Stomach (tissue), 19 donors: ENCODE measurements at places on chromosomes 5 and 9. TPM values are rescaled to one million over a fixed set of nuclear protein-coding genes. Genes with fewer than 3 reads are reported as not detected.
A peak's percentile ranks its signal among the peaks of the same experiment; 100 is the strongest.

DNA sequence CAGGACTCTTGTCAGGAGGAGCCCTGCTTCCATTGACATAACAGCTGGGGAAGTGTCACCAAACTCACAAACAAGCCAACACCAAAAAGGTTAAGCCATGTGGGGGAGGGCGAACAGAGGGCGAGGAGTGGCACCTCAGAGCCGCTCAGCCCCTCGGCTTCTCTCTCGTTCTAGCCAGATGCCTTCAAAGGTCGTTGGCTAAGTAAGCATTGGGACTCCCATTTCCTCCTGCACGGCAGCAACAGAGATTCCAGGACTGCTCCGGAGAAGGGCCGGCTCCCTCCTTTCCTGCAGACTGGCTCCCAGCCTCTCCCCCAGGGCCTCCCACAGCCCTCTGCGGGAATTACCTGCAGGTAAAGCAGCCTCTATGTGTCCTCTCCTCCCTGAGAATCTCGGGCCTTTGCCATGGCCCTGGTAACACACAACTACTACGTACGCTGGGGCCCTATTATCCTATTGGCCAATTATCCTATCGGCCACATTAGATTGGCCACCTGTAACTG, 52.1 kb upstream of the RNU6ATAC start:
- H3K36me3 ChIP-seq, result no peaks in the 10 kb centered on the region
- peak; percentile 66 for DNase-seq
- no peaks in the 10 kb centered on the region for H3K27me3 ChIP-seq

DNA sequence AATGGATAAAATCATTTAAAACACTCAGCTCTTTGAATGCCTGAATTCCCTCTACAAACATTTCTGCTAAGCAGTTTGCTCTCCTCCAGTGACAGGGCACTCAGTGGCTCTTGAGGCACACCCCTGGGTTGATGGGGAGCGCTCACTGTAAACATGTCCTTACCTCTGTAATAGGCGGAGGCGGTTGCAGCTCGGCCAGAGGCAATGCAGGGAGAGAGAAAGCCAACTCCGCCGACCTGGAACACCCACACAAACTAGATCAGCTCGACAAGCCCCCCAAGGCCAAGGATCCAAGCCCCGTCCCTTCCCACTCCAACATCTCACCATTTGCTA, 329 bp downstream of the CDC23 start:
- H3K27me3 ChIP-seq, result no peaks in the 10 kb centered on the region
- H3K27ac ChIP-seq, result peak overlapping the region; percentile 90
- H3K4me3 ChIP-seq, result peak overlapping the region; percentile 98
- peaks cover 37% of the 10 kb centered on the region for H3K4me1 ChIP-seq

- H3K27me3 ChIP-seq, result no peaks in the 10 kb centered on the region
- no peaks in the 10 kb centered on the region for H3K36me3 ChIP-seq
- no peaks in the 10 kb centered on the region for H3K4me1 ChIP-seq
- no peak overlapping the region for H3K27ac ChIP-seq
- no peak for DNase-seq
These were observed 53.0 kb upstream of the PDZD2 start for GRCh38 chr5:31585895-31586270.

GRCh38 chr9:133256686-133257091, 18.3 kb downstream of the ABO start:
- no peak overlapping the region for H3K27ac ChIP-seq
- peaks cover 13% of the 10 kb centered on the region for H3K4me1 ChIP-seq
- H3K4me3 ChIP-seq, result no peak overlapping the region

DNA sequence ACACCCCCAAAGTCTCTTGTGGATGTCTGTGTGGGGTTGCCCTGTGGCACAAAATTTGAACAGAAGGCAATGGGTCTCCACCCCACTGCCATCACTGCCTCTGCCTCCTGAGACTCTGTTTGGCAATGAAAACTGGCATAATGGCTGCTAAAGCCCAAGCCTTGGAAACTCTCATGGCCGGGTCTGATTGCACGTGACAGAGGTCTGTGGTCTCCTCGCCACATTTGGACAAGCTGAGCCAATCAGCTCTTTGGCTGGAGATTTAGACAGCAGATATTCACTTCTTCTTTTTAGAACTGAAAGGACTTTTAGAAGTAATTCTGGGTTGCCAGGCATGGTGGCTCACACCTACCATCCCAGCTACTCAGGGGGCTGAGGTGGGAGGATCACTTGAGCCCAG, 5.5 kb downstream of the GGTA1 start:
- peaks cover 4% of the 10 kb centered on the region for H3K27me3 ChIP-seq
- H3K4me1 ChIP-seq, result peaks cover 12% of the 10 kb centered on the region
- no peak overlapping the region for H3K27ac ChIP-seq

- H3K27ac ChIP-seq, result peak overlapping the region; percentile 46
- peak; percentile 87 for DNase-seq
- H3K4me1 ChIP-seq, result peaks cover 50% of the 10 kb centered on the region
- H3K27me3 ChIP-seq, result no peaks in the 10 kb centered on the region
- no peak overlapping the region for H3K4me3 ChIP-seq
- H3K36me3 ChIP-seq, result peaks cover 81% of the 10 kb centered on the region
These were observed 6.1 kb upstream of the DPM2 start for GRCh38 chr9:127943731-127944144.

DNA sequence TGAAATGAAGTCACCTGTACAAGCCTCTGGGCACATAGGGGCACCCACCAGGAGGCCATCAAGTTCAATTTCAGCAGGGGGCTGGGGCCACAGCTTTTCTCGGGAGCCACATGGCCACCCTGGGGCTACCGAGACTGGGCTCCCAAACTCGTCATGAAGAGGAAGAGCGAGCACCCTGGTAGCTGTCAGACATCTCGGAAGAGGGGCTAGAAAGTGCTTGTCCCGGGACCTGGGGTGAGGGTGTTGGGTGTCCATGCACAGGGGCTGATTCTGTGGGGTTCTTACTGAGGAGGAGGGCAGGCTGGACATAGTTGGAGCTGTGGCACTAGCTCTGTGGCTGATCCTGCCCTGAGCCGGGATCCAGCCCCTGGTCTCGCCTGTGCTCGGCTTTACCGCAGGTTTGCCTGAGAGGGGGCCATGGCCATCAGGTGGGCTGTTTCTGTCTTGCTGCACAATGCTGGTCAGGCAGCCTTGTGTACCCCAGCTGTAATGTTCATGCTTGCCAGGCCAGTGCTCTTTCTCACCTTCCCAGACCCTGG, 70.3 kb downstream of the PHF2 start:
- H3K4me1 ChIP-seq, result no peaks in the 10 kb centered on the region
- H3K27ac ChIP-seq, result no peak overlapping the region
- DNase-seq, result peak; percentile 18
- H3K27me3 ChIP-seq, result no peaks in the 10 kb centered on the region

DNA sequence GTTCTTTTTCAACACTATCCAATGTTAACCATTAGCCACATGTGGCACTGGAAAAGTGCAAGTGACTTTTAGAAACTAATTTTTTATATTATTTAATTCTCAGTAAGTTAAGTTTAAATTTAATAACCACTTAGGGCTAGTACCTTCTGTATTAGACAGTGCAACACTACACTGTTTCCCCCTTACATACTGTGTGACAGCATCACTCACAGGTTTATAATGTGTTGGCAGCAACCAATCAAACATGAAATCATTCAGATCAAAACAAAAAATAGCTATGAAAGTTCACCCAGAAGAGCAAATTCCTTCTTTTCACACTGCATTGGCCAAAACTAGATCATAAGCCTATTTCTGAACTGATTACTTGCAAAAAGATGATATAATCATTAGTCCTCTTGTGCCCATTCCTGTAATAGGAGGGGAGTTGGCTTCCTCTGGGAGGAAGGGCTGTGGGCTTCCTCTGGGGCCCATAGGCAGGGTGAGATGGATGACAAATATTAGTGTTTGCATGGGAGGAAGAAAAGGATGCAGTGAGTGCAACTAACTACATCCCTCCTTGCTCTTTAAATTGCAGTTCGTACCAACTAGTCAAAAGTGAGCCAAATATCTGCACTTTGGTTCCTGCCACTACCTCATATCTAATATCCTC, 708.1 kb upstream of the RGMB start:
- no peaks in the 10 kb centered on the region for H3K4me1 ChIP-seq
- H3K27me3 ChIP-seq, result no peaks in the 10 kb centered on the region
- no peak overlapping the region for H3K27ac ChIP-seq
- no peak for DNase-seq

- H3K27me3 ChIP-seq, result no peaks in the 10 kb centered on the region
- no peak for DNase-seq
- H3K27ac ChIP-seq, result no peak overlapping the region
- no peak overlapping the region for H3K4me3 ChIP-seq
- no peaks in the 10 kb centered on the region for H3K36me3 ChIP-seq
- H3K4me1 ChIP-seq, result peaks cover 10% of the 10 kb centered on the region
These were observed 186.8 kb upstream of the SLC27A6 start for GRCh38 chr5:128778474-128778873.

Gene RUSC2
- 9.3 TPM for total RNA-seq

DNA sequence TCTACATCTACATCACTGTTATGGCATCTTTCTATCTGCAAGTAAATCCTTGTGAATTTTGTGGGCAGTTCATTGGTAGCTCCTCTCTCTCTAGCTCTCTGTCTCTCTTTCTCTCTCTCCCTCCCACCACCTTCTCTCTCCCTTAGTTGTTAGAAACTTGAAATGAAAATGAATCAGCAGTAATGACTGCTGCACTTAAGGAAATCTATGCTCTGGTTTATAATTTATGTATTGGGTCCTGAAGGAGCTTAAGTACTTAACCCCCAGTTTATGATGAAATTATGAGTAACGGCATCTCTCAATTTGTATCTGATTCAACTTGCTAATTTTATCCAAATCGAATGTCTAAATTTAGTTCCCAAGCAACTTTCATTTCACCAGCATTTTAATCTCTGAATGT, 52.0 kb upstream of the PTGER4 start:
- H3K4me3 ChIP-seq, result no peak overlapping the region
- no peaks in the 10 kb centered on the region for H3K27me3 ChIP-seq
- H3K36me3 ChIP-seq, result no peaks in the 10 kb centered on the region
- peaks cover 6% of the 10 kb centered on the region for H3K4me1 ChIP-seq

DNA sequence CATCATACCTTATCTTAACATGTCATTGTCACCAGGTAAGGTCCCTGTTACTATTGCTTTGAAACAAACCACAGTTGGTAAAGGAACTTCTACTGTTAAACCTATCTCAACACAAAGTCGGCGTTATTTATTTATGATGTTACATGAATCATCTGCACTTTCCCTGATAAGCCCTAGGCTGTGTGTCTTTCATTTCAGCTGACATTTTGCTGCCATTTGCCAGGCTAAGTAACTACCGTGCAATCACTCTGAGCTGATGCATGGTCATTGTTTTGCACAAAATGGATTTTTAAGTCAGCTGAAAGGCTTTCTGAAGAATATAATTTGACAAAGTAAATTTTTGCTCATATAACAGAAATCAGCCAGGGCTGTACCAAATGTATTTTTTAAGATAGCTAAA, 546.5 kb downstream of the ZNF608 start:
- H3K4me1 ChIP-seq, result no peaks in the 10 kb centered on the region
- no peaks in the 10 kb centered on the region for H3K36me3 ChIP-seq
- H3K27me3 ChIP-seq, result no peaks in the 10 kb centered on the region
- H3K27ac ChIP-seq, result no peak overlapping the region

Gene CSF1R
- 235 TPM for total RNA-seq

- no peaks in the 10 kb centered on the region for H3K4me1 ChIP-seq
- peaks cover 72% of the 10 kb centered on the region for H3K36me3 ChIP-seq
- no peak overlapping the region for H3K4me3 ChIP-seq
These were observed 36.7 kb downstream of the GPR21 start for GRCh38 chr9:123070198-123070597.

DNA sequence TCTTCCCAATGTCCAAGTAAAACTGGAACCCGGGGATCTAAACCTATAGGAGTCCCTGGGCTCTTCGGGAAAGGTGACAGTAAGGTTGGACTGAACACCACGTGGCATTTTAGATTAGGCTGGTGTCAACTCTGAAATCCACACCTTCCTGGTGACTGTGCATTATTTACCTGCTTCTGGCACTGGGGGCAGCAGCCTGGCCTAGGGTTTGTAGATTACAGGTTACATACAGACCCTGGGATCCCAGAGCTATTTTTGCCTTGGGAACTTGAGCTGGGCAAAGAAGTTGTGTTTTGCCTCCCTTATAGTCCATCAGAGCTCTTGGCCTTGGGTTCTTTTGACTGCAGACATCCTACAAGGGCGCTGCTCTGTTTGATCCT, 173.2 kb downstream of the DAB2IP start:
- H3K27me3 ChIP-seq, result no peaks in the 10 kb centered on the region
- peaks cover 10% of the 10 kb centered on the region for H3K36me3 ChIP-seq
- H3K4me1 ChIP-seq, result no peaks in the 10 kb centered on the region
- DNase-seq, result no peak
- H3K27ac ChIP-seq, result no peak overlapping the region

Gene SPINK7
- total RNA-seq, result not detected

Gene PCDHGA2
- 2.0 TPM for total RNA-seq

Gene PCDHB16
- 1.7 TPM for total RNA-seq

DNA sequence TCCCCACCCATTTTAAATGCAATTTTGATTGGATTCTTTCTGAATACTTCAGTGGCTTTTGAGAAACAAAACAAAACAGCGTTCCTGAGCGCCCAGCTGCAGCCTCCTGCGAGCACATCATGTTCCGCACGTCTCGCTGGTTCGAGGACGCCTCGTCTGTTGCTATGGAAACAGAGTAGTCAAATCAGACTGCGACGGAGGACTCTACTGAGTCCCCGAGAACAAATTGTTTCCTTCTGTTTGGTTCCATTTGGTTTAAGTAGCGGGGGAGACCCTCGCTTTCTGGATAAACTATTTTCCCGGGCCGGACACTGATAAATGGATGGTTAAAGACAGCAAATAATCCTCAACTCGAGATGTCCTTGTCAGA, 69.0 kb downstream of the SLC28A3 start:
- H3K36me3 ChIP-seq, result no peaks in the 10 kb centered on the region
- peak overlapping the region; percentile 29 for H3K27ac ChIP-seq
- peaks cover 7% of the 10 kb centered on the region for H3K4me1 ChIP-seq
- H3K27me3 ChIP-seq, result peaks cover 26% of the 10 kb centered on the region
- peak; percentile 92 for DNase-seq

Gene KCNMB1
- 0.29 TPM for total RNA-seq

DNA sequence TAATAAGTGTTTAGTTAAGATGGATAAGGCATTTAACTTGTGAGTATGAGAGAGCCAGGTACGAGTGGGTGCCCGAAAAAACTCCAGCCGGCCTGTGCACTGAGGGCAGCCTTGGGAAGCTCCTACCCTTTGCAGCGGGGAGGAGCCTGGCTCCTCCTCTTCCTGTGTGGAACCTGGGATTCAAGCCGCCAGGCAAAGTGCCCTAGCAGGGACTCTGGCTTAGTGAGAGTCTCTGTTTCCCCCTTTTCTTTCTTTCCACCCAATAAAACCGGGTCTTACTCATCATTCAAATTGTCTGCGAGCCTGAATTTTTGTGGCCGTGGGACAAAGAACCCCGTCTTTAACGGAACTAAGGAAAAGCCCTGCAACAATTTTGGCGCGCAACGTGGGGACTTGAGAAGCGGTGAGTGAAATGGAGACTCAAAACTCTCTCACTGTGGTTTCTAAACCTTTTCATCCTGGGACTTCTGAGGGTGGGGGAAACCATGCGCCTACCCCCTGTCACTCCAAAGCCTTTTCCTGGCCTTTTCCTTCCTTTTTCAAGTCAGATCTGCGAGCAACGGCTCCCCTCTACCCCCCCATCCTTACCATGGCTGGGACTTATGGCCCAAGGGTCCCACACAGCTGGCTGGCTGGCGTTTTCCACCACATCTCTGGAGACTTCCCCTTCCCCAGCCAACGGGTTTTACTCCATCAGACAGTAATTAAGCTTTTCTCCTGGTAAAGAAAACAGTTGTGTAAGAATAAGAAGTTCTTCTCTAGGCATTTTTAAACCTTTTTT, 535.7 kb upstream of the ACO1 start:
- H3K27me3 ChIP-seq, result no peaks in the 10 kb centered on the region
- DNase-seq, result no peak

- peaks cover 15% of the 10 kb centered on the region for H3K27me3 ChIP-seq
- no peaks in the 10 kb centered on the region for H3K36me3 ChIP-seq
- H3K4me3 ChIP-seq, result no peak overlapping the region
- DNase-seq, result no peak
- no peaks in the 10 kb centered on the region for H3K4me1 ChIP-seq
These were observed 17.8 kb downstream of the SHC3 start for GRCh38 chr9:89160806-89161205.

Gene NPR3
- 0.89 TPM for total RNA-seq

Gene PLEKHG4B
- total RNA-seq, result 4.3 TPM
